ENCODE measurements at places on chromosomes 7 and 10.

GRCh38 chr10:120979435-120980278 lies 128.5 kb downstream of the WDR11 start:
- DNase-seq = no peak

DNA sequence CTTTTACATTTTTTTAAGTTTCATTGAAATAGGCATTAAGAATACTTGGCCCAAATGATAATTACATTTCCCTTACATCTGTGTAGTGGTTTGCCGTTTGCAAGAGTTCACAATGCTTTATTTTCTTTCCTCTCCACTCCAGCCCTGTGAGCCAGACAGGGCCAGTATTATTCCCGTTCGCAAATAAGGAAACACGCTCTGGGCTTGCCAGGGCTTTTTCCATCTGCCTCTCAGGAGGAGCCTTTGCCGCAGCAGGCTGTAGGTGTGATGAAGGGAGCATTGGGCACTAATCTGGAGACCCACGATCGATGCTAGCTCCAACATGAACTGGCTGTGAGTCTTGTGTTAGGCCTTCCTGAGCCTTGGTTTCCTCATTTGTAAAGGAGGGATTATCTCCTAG lies 154.4 kb downstream of the GALNT17 start:
- no peak for DNase-seq

DNA sequence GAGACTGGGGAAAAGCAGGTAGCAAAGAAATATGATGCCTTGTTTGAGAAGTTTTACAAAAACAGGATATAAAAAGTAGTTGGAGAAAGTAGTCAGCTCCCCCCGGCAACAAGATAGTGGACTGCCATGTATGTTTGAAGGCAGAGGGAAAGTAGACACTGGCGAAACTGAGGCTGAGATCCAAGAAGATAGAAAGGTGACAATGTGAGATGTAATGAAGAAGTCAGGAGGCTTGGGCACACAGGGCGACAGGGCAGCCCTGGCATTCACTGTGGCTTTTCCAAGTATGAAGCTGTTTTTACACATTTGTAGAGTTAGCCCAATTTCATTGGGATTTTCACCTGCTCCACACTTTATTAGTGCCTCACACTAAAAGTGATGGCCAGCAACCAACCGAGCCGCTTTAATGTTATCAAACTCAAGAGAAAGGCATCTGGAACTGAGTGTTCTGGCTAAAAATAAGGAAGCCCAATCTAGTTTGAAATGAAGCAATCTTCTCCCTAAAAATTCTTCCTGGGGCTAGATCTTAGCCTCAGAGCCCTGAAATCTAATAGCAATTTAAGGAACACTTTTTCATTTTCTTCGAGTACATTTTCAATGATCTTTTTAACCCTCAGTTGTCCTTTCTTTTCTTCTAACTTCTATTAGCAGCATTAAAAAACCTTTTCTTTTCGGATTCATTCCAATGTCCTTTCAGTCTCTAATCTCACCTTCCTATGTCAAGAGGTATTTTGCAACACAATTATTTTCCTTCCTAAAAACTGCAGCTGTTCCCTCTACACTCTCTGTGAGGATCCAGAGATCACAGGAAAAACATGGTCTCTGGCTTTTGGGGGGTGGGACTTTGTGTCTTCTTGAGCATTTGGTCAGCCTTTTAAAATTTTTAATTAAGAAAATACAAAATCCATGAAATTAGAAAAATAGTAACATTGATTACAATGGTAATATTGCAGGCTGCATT lies 108.0 kb downstream of the RNLS start:
- DNase-seq = no peak

- no peak for DNase-seq
Measured at GRCh38 chr10:125976960-125977605, 80.7 kb downstream of the FANK1 start.

DNA sequence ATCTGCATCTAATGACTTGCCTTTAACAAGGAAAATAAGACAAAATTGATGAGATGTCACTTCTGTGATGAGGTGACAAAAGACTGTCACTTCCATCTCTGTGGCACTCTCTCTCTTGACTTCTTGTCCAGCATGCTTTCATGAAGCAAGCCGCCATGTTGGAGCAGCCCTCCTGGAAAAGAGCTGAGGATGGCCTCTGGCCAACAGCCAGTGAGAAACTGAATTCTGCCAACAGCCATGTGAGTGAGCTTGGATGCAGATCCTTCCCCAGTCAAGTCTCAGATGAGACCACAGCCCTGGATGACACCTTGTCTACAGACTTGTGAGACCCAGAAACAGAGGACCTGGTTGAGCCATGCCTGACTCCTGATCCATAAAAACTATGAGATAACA lies 412.6 kb upstream of the SHH start:
- DNase-seq = no peak

- DNase-seq = no peak
Measured at GRCh38 chr10:26721561-26721960, 24.1 kb downstream of the PDSS1 start.

- DNase-seq = no peak
Measured at GRCh38 chr7:87872346-87872745, 3.8 kb downstream of the SLC25A40 start.

- DNase-seq = no peak
Measured at GRCh38 chr7:21365866-21366624, 61.8 kb upstream of the SP4 start.

DNA sequence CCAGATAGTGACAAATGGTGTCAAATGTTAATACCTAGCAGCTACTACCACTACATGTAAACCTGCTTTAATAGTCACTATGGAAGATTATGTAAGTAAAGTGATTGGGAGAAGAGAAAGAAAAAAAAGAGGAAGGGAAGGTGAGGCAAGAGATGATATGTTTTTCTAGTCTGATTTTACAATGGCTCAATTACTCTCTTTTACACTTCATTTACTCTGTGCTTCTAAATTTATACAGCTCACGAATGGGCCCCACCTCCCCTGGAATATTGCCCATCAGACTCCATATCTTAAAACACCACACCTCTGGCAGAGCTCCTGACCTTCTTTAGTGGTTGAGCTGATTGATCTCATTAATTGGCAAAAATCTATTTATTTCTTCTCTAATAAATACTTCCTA lies 28.0 kb upstream of the IKZF1 start:
- DNase-seq = no peak

GRCh38 chr7:128757203-128757602 lies 18.0 kb downstream of the CALU start:
- DNase-seq = no peak

- DNase-seq = no peak
Measured at GRCh38 chr7:32536585-32536984, 41.3 kb downstream of the AVL9 start.

- DNase-seq = no peak
Measured at GRCh38 chr7:46545790-46546189, 624.7 kb upstream of the IGFBP3 start.

DNA sequence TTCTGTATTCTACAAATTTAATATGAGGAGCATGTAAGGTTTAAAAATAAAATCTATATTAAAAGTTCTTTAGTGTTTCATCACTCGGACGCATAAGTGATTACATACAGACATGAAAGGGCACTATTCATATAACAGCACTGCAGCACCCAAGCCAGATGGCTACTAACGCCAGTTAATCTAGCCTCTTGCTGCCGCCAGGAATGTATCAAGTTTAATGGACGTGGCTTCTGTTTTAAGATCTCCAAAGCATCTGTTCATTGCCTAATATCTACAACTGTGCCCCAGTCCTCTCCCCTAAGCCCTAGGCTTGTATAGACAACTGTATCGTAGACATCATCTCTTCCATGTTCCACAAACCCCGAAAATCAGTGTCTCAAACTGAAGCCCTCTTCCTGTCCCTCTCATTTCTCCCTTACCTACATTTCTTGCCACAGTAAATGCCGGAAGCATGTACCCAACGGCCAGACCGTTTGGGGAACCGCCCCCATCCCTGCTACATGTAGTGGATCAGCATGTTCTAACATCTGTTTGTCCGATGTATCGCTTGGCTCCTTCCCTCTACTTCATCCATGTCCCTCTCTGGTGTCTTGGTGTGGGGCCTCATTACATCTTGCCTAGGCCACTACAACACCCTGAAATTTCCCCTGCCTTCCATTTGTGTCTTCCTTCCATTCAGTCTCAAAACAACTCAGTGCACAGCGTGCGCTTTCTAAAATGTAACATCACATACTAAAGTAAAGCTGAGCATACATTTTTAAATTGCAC lies 147.5 kb upstream of the RSU1 start:
- DNase-seq = no peak

- no peak for DNase-seq
Measured at GRCh38 chr7:90266808-90267207, 21.8 kb downstream of the CFAP69 start.

GRCh38 chr10:43970018-43970698 lies 321.5 kb upstream of the ZNF32 start:
- no peak for DNase-seq

DNA sequence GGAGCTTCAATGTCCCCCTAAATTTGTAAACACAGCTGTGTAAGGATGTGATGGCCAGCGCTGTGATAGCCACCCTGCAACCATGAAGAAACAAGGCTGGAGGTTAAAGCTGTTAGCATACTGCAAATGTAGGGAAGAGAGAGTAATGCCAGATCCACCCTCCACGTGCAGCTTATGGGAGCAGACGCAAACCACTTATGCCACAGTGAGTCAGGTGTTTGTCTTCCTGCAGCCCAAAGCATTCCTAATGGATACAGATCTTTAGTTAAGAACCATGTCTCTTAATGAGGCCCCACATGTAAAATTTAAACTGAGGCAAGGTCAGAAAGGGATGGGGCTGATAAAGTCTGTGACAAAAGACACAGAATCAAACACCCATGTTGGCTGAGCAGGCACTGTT lies 13.6 kb upstream of the MYL7 start:
- no peak for DNase-seq

DNA sequence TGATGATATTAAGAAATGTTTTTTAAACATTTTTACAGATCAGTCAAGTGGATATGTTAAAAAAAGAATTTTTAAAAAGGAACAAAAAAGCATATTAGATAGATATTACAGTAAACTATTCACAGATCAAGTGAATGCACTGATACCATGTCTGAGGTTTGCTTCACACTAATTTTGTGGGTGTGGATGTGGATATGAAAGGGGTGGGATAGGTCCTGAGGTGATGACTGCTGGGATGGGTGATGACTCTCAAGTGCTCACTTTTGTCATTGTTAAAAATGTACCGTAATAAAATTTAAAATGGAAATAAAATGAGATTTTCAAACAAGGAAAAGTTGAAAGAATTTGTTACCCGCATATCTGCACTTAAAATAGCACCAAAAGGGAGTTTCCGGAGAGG lies 54.1 kb downstream of the AGMO start:
- DNase-seq = no peak

DNA sequence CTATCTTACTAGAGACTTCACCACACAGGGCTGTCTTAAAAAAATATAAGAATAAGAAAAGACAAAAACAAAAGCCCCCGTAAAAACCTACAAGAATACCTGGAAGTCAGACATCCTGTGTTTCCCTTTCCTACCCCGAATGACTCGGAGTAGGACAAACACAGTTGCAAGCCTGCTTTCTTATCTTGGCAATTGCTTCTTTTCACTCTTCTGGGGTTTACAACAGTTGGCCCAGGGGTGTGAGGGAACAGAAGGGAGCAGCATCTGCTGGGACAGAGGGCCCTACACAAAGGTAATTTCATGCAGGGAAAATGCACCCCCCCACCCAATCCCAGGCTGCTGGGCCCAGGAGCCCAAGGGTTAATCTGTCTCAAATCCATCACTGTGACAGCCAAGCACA lies 220.6 kb downstream of the ARHGAP12 start:
- DNase-seq = no peak

GRCh38 chr7:16609842-16610450 lies 35.6 kb downstream of the ANKMY2 start:
- no peak for DNase-seq

GRCh38 chr10:71696628-71697326 lies 22.8 kb downstream of the C10orf105 start:
- DNase-seq = peak; percentile 79

- no peak for DNase-seq
Measured at GRCh38 chr10:119112056-119112455, 8.1 kb downstream of the DENND10 start.

DNA sequence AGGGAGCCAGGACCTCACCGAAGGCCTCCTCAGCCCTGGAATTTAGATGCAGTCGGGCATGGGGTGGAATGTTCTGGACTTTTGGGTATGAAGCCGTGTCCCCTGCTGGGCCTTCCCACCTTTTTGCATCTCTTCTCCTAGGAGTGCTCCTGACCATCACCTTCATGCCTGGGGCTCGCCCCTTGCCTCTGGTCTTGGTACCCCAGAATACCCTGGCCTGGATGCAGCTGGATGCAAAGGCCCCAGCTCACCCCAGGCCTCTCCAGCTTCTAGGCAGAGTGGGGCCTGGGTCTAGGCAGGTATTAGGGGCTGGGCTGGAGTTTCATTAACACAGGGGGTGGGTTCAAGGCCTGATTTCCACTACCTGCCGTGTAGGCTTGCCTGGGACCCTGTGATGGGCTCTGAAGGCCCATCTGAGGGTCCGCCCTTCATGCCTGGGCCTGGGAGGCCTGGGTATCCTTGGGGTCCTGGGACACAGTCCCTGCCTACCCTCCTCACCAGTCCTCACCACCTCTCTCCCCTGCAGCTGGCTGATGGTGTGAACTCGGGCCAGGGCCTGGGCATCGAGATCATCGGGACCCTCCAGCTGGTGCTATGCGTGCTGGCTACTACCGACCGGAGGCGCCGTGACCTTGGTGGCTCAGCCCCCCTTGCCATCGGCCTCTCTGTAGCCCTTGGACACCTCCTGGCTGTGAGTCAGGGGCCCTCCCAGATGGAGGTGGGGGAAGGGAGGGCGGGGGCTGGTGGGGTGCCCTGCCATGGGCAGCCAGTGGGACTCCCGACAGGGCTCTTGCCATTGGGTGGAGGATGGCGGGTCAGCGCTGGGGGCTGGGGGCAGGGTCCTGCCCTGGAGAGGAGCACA lies 10.1 kb downstream of the AQP1 start:
- no peak for DNase-seq

GRCh38 chr7:36570528-36571189 lies 153.6 kb downstream of the AOAH start:
- DNase-seq = peak; percentile 70

- DNase-seq = no peak
Measured at GRCh38 chr10:113557424-113557862, 4.6 kb downstream of the HABP2 start.

DNA sequence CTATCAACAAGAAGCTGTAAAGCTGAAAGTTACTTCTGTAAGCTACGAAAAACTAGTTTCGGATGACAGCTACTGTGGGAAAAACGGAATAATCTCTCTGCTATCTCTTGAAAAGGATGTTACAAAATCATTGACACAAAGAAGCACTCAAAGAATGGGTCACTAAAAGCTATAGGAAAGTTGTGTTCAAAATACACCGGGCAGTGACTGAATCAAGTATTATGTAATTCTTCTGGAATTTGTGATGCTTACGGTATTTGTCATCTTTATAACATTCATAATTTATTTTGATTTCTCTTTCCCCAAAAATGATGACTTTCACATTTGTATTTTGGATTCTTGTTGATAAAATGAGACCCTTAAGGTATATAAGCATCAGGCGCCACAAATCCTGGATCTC lies 112.1 kb upstream of the KLF6 start:
- DNase-seq = no peak

- no peak for DNase-seq
Measured at GRCh38 chr10:78511324-78512204, 477.9 kb downstream of the RPS24 start.
